ENCODE measurements at places on chromosomes 1 and 21.

GRCh38 chr21:44790368-44790767, 11.3 kb downstream of the UBE2G2 start:
- DNase-seq, result no peak

DNA sequence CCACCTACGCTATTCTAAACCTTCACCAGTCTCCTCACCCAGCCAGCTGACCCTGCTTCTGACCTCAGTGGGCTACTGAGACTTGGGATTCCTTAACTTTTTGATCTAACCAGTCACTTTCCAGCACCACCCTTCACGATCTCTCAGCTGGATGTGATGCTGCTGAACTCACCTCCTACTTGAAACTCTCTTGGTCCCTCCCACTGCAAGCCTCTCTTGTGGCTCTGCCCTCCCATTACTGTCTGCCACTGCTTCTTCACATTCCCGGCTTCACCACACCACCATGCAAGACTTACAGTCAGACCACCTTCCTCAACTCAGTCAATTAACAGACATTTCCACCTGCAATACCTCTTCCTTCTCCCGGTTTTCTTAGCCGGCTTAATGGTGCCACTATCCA, 6.3 kb downstream of the TAF5L start:
- DNase-seq, result no peak

GRCh38 chr1:111197598-111198284, 2.7 kb downstream of the DENND2D start:
- no peak for DNase-seq

DNA sequence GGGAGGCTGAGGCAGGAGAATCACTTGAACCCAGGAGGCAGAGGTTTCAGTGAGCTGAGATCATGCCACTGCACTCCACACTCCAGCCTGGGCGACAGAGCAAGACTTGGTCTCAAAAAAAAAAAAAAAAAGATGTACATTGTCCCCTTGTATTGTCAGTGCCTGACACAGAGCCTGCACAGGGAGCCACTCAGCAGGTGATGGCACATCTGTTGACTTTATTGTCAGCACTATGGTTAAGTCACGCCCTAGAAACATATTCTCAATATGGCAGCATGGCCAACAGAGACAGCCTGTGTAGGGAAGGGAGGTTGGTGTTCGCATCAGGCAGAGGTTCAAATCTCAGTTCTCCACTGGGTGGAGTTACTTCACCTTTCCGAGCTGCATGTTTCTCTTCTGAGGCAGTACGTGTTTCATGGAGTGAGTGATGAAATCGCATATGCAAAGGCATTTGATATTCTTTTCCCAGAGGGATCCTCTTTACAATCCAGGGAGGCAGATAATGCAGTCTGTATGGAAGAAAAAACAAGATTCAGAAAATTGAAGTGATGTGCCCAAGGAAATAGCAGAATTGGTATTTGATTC, 20.6 kb downstream of the LAMC2 start:
- no peak for DNase-seq

- no peak for DNase-seq
Observed at GRCh38 chr1:30694280-30695175, 28.9 kb downstream of the MATN1 start.

GRCh38 chr1:169928438-169929209, 34.9 kb upstream of the SCYL3 start:
- peak; percentile 7 for DNase-seq

GRCh38 chr1:198543670-198544260, 3.3 kb upstream of the ATP6V1G3 start:
- no peak for DNase-seq

- no peak for DNase-seq
Observed at GRCh38 chr1:10901891-10902805, 105.7 kb upstream of the CASZ1 start.

GRCh38 chr1:246733704-246734103, 9.5 kb downstream of the SCCPDH start:
- DNase-seq, result no peak

DNA sequence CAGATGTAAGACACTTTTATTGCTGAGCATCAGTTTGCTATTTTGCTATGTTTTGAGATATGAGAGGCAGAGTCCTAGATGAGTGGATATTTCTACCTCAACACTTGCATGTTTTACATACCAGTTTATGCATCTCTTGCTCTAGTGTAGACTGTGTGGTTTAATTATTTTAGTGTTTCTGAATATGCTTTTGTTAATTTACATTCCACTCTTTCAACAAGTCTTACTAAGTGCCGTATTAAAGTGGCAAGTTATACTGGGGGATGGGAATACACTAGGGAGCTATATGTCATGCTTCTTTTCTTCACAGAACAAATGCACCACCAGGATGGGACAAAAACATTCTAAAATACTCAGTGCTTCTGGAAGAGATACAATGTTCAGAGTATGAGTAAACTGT, 507.7 kb upstream of the PRMT6 start:
- DNase-seq, result no peak

DNA sequence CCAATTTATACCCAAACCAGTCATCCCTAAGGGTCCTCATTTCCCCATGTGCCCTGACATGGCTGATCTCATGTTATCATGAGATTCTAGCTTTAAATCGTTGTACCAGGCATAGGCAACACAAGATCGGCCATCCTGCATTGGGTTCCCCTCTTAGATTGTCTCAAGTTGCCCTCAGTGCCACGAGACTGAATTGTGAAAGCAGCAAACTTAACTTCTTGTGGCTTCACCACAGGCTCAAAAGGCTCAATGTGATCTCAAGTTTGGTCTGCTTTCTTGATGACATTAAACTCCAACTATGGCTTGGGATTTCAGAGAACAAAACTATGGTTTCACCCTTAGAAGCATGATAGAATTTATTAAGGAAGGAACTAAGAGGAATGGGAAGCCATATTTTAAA, 168.5 kb upstream of the SYT6 start:
- DNase-seq, result no peak

GRCh38 chr1:70627910-70628309, 216.8 kb downstream of the CTH start:
- no peak for DNase-seq

- no peak for DNase-seq
Observed at GRCh38 chr1:200442537-200443156, 32.8 kb upstream of the ZNF281 start.

GRCh38 chr1:24501371-24502064, 1.1 kb upstream of the RCAN3 start:
- DNase-seq, result no peak

DNA sequence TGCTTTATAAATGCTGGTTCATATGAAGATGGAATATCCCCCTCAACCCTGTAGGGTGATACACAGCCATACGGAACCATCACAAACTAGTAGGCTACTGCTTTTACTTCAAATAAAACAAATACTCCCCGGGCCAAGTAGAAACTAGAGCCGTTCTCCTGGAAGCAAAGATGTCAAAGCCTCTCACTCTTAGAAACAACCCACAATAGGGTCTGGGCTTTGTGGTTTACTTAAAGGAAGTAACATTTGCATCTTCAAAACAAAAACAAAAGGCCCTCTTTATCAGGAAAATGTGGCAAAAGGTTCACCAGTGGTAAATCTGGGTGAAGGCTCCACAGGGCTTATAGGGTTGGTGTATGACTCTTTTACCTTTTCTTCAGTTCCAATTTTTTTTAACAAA, 49.8 kb downstream of the HLCS start:
- DNase-seq, result no peak

DNA sequence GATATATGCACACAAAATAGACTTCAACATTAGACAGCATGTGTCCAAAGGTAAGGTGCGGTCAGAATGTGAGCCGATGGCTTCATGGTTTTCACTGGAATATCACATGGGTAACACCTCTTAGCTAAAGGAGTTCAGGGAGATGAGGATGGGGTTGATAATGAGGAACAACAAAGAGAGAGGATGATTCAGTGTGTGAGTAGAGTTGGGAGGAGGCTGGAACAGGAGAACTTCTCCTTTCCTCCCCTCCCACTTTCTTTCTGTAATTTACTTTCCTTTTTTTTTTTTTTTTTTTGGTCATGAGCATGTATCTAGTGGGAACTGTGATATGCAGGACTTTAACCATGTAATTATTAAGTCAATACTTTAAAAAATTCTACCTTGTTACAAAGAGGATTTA, 99.4 kb downstream of the FASLG start:
- DNase-seq, result no peak

- DNase-seq, result no peak
Observed at GRCh38 chr1:25690396-25690956, 73.9 kb downstream of the MAN1C1 start.

- peak; percentile 63 for DNase-seq
Observed at GRCh38 chr1:22773981-22774832, 63.6 kb downstream of the EPHB2 start.

GRCh38 chr1:31662463-31662862, 17.8 kb upstream of the PEF1 start:
- DNase-seq, result no peak

GRCh38 chr1:53893999-53894636, at the start of gene DIO1:
Gene DIO1, plus strand, starts transcription at chr1:53894187. Its CDS starts 24 bp downstream, at chr1:53894211.
- no peak for DNase-seq

GRCh38 chr1:226017070-226017469, 17.9 kb upstream of the SDE2 start:
- DNase-seq, result no peak

GRCh38 chr1:208767816-208768215, 523.6 kb upstream of the PLXNA2 start:
- DNase-seq, result no peak

DNA sequence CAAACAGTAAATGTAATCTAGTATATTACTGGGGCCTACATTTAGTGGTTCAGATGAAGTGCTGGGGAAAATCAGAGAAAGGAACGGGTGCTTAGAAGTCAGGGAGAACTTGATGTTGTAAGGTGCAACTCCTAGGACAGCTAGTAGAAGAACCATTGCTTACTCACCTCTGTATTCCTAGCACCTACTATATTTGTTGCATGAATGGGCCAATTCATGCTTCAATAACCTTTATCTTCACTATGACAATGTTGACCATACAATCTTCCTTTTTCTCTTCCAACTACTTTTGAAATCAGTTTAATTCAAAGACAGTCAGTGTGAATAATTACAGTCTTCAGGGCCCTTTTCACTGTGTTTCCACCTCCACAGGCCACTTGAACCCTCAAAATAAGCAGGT, 125.0 kb upstream of the DMRTA2 start:
- DNase-seq, result no peak

DNA sequence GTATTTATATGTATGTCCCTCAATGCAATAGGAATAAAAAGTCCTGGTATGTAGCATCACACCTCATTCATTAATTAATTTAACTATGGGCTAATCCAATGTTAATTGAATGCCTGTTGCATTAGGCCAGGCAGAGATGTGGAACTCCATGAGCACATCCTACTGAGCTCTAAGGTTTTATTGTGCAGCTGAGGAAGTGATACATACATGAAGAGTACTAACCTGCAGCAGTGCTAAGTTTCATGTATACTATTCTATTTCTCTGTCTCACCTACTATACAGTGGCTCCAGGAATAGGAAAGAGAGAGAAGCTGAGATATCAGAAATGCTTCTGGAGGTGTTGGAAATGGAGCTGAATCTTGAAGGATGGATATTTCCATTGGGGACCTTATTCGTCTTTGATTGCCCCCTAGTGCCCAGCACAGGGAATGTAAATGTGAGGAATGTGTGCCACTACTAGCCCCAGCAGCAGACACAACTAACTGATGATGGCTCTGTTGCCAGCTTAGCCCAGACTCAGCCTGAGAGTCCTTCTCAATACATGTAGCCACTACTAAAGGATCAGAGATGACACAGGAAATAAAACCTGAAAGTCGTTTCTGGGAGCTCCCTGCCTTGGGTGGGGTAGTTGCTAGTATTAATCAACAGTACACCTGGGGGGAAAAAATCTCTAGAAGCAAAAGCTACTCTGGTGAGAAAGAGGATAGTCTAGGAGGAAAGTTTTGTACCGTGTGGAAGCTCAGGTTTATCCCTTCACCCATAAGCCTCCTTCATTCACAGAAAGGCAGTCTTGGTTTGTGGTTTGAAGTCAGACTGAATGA, 173.3 kb upstream of the FOXD3 start:
- DNase-seq, result peak; percentile 52

DNA sequence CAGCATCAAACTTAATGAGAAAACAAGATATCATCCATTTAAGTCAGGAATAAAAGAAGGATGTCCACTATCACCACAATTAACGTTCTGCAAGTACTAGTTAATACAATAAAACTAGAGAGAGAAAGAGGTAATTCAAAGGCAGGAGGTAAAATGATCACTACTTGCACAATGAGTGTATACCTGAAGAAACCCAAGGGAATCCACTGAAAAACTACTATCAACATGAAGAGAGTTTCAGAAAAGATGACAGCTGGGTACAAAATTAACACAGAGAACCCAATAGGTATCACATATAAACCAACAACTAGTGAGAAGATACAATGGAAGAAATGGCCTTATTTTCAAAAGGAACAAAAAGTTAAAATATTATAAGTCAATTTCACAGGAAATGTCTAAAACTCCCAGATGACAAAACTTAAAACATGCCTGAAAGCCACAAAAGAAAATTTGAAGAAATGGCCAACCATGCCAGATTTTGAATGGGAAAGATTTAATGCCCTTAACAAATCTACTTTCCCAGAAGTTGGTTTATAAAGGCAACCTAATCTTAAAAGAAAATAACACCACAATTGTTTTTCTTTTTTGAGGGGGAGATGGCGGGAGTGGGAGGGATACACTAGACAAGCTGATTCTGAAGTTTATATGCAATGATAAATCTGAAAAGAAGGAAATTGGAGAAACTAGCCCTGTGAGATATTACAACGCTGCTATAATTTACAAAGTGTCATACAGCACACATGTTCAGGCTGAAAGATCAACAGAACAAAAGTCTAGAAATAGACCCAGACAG, 17.8 kb downstream of the VPS26C start:
- no peak for DNase-seq

DNA sequence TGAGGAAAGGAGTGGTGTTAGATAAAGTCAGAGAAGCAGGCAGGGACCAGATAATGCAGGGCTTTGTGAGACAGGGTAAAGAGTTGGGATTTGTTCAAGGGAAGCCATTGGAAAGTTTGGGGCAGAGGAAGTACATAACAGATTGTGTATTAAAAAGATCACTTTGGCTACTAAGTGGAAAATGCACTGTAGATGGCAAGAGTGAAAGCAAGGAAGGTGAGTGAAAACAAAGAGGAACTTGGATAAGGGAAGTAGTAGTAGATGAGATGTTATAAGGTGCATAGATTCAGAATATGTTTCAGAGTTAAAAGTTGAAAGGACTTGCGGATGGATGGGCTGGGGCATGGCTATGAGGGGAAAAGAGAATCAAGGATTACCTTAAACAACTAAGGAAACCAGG, 17.4 kb downstream of the MRPL39 start:
- no peak for DNase-seq

DNA sequence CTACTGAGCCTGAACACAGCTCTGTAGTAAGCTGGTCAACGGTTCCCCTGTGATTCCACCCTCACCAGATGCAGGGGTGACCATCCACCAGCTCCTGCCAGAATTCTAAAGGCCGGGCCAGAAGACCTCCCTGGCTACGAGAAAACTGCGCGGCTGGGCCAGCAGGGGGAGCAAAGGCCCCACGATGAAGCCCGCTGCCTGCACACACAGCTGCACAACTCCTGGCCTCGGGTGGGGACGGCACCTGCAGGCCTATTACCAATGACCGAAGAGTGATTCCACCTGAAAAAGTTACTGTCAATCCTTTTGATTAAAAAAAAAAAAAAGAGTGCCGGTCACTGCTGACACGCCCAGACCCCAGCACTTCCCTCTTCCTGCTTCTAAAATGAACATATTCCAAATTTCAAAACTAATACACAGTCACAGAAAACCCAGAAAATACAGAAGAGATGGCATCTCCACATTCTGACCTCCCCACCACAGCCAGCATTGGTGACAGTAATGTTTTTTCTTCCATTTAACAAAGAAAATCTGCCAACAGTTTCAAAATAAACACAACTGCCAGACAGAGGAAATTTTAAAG, 49.8 kb upstream of the RIPK4 start:
- peak; percentile 39 for DNase-seq

All from midbrain (tissue), 1 donor.